Eye (tissue), 1 donor: ENCODE measurements at places on chromosomes 2 and 18.

DNA sequence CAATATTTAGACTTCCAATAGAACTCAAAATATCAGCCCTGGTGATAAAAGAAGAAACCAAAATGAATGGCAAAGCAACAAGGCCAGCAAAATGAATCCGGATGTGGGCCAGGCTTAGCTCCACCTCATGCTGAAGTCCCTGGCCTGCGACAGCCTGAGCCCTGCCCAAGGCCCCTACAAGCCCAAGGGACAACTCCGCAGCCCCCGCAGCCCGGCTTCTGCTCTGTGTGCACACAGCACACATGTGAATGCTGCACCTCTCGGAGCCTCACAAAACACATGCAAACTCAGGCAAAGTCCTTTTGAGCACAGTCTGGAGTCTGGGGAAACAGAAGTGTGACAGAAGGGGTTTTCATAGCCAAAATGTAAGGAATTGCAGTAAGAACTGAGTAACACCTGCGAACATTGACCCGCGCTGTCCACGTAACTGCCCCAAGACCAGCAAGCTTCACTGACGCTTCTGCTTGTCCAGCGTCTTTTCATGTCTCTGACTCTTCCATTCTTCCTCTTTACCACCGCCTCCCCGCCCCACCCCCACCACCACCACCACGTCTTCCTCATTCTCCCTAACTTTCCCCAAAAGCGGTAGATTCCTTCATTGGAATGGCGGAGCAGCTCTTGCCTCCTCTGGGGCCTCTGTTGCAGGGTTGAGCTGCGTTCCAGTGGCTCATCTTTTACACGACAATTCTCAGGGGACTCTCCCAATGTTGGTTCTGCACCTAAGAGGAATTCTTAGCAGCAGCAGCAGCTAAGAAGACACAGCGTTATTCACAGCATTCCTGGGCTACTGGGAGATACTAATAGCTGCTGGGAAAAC is 136.4 kb upstream of the COPS8 start:
- no peak for DNase-seq

DNA sequence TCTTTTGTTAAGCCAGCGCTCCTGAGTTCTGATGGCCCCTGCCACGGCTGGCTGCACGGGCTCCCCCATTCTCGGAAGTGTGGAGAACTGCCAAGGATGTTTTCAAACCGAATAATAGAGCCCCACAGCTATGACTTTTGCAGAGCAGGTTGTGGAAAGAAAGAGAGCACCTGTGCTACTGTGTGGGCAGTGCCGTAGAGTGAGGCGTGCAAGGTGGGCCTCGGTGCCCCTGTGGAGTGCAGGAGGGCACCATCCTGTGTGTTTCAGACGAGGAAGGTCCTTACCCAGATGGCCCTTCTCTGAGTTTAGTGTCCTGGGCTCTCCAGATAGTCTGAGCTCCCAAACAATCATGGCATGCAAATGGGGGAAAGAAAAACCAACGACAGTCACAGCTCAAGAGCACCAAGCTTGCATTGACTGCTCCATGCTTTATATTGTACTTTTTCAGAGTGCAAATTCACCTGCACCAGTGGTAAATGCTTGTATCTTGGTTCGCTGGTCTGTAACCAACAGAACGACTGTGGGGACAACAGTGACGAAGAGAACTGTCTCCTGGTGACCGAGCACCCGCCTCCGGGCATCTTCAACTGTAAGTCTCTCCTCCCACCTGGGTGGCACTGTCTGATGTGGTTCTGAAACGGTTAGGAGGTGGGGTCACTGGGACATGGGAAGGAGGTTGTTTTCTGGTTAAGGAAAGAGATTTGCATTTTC is 219.4 kb downstream of the LDLRAD4 start:
- DNase-seq: no peak

GRCh38 chr2:194545978-194546377 is 1111.0 kb upstream of the SLC39A10 start:
- no peak for DNase-seq

- peak; percentile 9 for DNase-seq
Measured at GRCh38 chr2:161243905-161244304, 64.3 kb upstream of the PSMD14 start.

DNA sequence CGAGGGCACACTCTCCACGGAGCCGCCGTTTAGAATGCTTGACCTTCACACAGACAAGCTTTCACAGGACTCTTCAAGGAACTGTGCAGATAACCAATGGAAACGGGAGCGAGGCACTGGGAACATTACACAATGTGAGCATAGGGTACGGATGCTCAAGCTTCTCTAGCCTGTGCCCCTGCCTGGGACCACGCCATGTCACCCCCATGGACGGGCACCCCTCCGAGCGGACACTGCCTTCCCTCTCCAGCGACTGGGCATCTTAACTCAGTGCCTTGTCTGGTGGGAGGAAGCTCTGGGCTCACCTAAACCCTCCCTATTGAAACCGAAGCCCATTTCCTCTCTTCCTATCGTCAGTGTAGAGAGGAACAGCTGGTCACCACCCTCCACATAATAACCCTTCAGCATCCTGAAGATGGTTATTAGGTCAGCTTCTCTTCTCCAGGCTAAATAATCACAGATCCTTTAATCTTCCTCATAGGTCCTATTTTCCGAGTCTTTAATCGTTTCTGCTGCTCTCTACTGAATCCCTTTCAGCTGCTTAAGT is 626.7 kb downstream of the GALR1 start:
- no peak for DNase-seq

GRCh38 chr2:120836281-120836680 is 100.6 kb downstream of the GLI2 start:
- no peak for DNase-seq

DNA sequence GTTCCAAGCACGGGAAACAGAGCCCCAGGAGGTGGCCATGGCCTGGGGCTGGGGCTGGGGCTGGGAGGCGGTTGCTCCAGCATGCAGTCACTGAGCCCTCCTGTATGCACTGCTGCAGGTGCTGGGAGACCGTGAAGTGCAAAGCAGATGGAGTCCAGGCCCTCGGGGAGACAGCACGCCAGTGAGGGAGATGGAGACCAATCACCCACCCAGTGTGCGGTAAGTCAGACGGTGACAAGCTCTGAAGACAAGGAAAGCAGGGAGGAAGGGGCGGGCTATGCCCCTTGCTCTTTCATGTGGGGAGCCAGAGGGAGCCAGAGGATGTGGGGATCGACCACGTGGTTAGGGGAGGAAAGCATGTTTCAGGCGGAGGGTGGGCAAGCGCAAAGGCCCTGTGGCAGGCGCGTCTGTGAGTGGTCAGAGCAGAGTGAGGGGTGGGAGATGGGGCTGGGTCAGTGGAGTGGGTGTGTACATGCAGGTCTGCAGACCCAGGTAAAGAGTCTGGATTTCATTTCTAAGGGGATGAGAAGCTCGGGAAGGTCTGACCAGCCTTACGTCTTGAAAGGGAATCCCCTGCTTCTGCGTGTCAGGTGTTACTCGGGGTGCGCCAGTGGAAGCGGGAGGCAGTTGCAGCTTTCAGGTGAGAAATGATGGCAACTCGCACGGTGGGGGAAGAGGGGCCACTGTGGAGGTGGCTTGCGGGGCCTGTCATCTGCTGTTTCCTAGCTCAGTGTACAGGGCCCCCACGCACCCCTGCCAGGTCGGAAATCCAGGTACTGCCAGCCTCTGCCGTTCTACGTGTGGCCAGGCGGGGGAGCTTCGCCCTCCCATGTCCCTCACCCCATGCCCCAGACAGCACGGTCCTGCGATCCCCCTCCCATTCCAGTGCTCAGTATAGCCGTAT is 19.4 kb downstream of the RRM2 start:
- DNase-seq: no peak

GRCh38 chr2:239626961-239627592 is 226.3 kb upstream of the HDAC4 start:
- DNase-seq: no peak

GRCh38 chr2:2222931-2223330 is 108.1 kb downstream of the MYT1L start:
- DNase-seq: no peak

DNA sequence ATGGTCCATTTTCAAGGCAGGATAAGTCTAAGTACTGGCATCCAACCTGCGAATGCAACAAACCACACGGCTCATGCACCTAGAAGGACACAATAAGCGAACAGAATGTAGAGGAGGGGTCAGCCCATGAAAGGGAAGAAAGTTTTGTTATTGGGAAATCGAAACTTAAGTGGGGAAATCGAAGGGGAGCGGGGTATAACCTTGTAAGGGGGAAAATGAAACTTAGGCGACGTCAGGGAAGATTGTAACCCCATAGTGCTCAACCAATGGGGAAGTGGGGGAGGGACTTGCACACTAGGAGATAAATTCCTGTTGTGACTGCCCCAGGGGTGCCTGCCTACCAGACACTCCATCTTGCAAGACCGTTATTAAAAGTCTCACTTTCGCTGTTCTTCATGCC is 15.6 kb upstream of the OTOF start:
- DNase-seq: no peak

GRCh38 chr18:8124232-8125146 is 484.7 kb upstream of the RAB12 start:
- DNase-seq: no peak

DNA sequence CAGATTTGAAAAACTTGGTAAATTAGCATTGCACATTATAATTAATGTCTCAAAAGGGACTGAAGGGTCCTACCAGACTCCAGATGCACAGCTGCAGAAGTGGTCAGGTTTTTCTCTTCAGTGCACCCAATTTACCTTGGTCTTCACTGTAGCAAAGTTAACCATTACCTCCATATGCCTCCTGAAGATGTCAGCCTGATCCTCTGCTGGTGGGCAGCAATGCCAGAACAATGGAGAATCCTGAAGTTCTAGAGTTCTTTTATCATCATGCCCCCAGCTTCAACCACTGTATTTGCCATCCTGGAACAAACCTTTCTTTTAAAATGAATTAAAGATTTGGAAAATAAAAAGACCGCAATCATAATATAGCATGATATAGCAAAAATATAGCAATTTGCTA is 1774.8 kb upstream of the CELF4 start:
- no peak for DNase-seq

GRCh38 chr2:38440655-38441054 is 63.6 kb upstream of the ATL2 start:
- peak; percentile 18 for DNase-seq

DNA sequence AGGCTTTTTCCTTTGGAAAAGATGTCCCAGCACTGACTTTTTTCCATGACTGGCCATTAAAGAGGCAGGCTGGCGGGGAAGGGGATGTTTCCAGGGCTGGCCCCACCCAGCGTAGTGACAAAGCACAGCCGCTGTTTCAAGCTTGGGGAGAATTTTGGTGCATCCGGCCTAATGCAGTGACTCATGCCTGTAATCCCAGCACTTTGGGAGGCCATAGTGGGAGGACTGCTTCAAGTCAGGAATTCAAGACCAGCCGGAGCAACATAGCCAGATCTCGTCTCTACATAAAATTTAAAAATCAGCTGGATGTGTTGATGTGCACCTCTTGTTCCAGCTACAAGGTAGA is 78.0 kb upstream of the SH3BP4 start:
- no peak for DNase-seq

- peak; percentile 17 for DNase-seq
Measured at GRCh38 chr18:62128157-62128556, 58.7 kb downstream of the PIGN start.

DNA sequence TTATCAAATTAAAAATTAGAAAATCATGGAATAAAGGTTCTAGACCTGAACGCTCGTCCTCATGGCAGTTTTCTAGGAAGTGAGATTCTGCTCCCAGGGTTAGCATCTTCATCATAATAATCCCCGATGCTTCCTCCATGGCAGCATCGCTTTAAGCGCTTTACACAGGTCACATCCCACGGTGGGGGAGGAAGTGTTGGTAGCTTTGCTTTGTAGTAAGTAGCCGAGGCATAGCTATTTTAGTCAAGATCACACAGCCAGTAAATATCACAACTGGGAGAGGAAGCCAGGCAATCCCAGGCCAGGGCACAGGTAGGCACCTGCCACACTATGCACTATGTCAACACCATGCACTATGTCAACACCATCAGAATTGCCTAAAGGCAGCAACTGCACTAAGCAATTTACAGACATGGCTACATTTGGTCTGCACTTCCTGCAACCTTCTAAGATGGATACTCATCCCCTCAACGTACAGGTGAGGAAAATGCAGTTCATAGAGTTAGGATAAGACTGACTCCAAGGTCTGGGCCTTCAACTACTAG is 205.5 kb downstream of the FBXO15 start:
- DNase-seq: no peak

DNA sequence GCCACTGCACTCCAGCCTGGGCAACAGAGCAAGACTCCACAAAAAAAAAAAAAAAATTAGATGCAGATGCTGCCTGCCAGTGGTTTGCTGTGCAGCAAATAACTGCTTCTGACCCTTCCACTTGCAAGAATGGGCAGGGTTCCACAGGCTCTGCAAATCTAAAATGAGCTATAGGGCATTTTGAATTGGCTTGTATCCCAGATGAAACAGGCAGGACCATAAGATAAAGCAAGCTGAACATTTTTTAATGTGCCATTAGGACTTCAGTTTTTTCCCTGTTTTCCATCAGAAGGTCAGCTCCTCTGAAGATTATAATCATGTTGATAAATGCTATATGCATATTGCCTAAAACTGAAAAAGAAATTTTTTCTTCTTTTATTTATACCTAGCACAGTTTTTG is 15.7 kb upstream of the FZD7 start:
- no peak for DNase-seq

- no peak for DNase-seq
Measured at GRCh38 chr18:50895350-50896045, 16.6 kb downstream of the ME2 start.

DNA sequence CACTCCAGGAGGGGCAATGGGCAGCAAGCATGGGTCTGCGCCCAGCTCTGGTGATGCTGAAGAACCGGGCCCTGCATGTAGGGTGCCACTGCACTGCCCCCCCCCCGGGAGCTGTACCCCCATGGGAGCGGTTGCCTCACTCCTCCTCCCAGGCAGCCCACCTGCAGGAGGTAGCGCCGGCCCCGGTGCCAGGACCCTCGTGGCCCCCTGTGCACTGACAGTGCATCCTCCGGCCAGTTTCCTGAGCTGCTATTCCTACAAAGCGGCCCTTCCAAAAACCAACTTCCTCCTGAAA is 109.4 kb downstream of the ZNF516 start:
- no peak for DNase-seq

- DNase-seq: no peak
Measured at GRCh38 chr2:24015562-24016375, 5.9 kb downstream of the MFSD2B start.

- DNase-seq: no peak
Measured at GRCh38 chr2:126849991-126850535, 48.6 kb upstream of the TEX51 start.

- DNase-seq: no peak
Measured at GRCh38 chr18:48622911-48623431, 84.1 kb downstream of the CTIF start.

GRCh38 chr2:53087262-53087873 is 680.2 kb upstream of the CHAC2 start:
- peak; percentile 28 for DNase-seq

- DNase-seq: no peak
Measured at GRCh38 chr2:241020629-241021190, 22.3 kb downstream of the SNED1 start.
